ENCODE measurements at places on chromosomes 6 and 20.

GRCh38 chr6:31737315-31737990, 1.1 kb upstream of the CLIC1 start:
- DNase-seq, result peak; percentile 35

- DNase-seq, result no peak
These were observed 94.6 kb downstream of the PSMG4 start for GRCh38 chr6:3353213-3353903.

- DNase-seq, result no peak
These were observed 114.3 kb upstream of the SLC2A12 start for GRCh38 chr6:134166511-134167261.

- DNase-seq, result no peak
These were observed 295.8 kb downstream of the BCKDHB start for GRCh38 chr6:80402266-80402665.

GRCh38 chr6:90610301-90610750, 23.5 kb upstream of the MAP3K7 start:
- DNase-seq, result no peak

DNA sequence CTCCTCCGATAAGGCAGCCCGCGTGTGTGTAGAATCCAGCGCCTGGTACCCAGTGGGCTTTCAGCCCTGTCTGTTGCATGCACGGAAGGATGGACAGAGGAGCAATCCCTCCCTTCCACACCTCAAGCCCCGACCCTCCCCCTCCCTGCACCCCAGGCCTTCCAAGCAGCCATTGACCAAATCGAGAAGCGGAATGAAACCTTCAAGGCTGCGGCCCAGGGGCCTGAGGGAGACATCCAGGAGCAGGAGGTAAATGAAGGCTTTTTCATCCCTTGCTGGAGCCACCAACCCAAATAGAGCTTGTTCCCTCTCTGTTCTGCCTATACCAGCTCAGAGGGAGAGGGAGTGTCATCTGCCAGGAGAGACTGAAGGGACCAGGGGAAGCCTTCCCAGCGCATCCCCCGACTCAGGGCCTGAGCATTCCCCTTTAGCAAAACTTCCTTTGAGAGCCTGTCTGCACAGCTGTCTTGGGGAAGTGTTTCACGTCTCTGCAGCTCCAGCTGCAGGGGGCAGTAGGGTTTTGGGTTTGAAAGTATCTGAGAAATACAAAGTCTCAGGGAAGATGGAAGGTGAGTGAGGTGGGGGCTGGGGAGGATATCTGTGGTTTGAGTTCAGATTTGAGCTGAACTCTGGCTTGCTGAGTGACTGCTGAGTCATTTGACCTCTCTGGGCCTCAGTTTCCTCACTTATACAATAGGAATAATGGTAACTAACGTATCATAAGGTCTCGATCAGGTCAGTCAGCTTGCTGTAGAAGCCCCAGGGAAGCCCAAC, 16.1 kb downstream of the FGD2 start:
- peak; percentile 83 for DNase-seq

GRCh38 chr6:28209753-28210535, 15.1 kb upstream of the ZSCAN9 start:
- no peak for DNase-seq

DNA sequence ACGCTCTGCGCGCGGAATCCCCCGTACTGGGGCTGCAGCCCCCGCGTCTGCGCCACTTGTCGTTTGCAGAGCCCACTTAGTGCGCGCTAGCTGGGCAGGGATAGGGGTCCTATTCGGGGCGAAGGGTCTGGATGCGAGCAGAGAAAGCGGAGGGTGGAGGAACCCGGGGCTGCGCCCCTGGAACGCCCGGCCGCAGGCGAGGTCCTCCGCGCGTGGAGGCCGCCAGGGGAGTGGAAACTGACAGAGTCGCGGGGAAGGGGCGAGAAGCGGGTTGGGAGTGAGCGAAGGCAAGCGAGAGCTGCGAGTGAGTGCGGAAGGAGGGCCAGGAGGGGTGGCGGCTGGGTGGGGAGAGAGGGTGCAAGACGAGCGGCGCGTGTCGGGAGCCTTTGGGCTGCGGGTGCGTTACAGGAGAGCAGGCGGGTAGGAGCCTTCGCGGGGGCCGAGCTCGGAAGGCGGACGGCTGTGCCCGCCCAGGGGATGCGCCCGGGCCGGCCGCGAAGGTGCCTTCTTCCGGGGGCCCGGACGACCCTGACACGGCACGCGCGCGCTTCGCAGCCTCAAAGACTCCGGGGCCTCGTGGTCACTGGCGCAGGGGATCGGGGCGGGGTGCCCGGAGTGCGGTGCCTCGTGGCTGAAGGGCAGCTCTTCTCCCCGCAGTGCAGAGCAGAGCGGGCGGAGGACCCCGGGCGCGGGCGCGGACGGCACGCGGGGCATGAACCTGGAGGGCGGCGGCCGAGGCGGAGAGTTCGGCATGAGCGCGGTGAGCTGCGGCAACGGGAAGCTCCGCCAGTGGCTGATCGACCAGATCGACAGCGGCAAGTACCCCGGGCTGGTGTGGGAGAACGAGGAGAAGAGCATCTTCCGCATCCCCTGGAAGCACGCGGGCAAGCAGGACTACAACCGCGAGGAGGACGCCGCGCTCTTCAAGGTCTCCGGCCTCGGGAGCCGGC, 1.2 kb downstream of the IRF4 start:
- DNase-seq, result peak; percentile 58

GRCh38 chr20:47859278-47859677, 74.0 kb upstream of the SULF2 start:
- no peak for DNase-seq

GRCh38 chr20:997486-997885, 4.6 kb downstream of the RSPO4 start:
- no peak for DNase-seq

GRCh38 chr6:129980821-129981220, 37.6 kb upstream of the L3MBTL3 start:
- DNase-seq, result no peak

Data from CD4-positive, alpha-beta T cell (primary cell).